ENCODE measurements at places on chromosomes 3 and 15. TPM values are rescaled to one million over a fixed set of nuclear protein-coding genes. Genes with fewer than 3 reads are reported as not detected.

Gene SOX14
- not detected for total RNA-seq

Gene TSEN2
- total RNA-seq = 22.2 TPM

Gene TM6SF1
- 7.8 TPM for total RNA-seq

Gene TMCO5A
- total RNA-seq = not detected

Gene TMIE
- 0.76 TPM for total RNA-seq

Gene KIF15
- 0.53 TPM for total RNA-seq

Gene SLC22A13
- total RNA-seq = 0.98 TPM

Gene CSPG4
- total RNA-seq = 57.5 TPM

Gene ISLR2
- 1.5 TPM for total RNA-seq

Gene AMT
- total RNA-seq = 12.4 TPM

Gene CCDC54
- not detected for total RNA-seq

Gene ZPLD1
- not detected for total RNA-seq

Gene THSD4
- total RNA-seq = 21.1 TPM
